ENCODE measurements at places on chromosomes 7 and 10. TPM values are rescaled to one million over a fixed set of nuclear protein-coding genes. Genes with fewer than 3 reads are reported as not detected.
A peak's percentile ranks its signal among the peaks of the same experiment; 100 is the strongest.

DNA sequence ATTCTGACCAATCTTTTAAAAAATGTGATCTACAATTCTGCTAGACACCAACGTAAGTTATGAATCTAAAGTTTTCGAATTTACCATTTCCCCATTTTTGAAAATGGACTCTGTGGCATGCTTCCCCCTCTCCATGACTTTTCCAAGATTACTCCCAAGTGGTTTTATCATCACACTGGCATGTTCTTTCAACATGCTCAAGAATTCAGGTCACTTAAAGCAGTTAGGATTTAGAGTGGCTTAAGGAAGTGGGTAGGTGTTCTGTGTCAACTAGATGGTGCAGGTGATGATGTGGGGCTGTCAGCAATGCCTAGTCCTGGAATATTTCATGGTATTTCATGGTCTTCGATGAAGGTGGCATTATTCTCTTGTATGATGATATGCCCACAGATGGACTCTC lies 164.0 kb upstream of the ASAH2 start:
- peaks cover 31% of the 10 kb centered on the region for H3K4me1 ChIP-seq
- peaks cover 1% of the 10 kb centered on the region for H3K36me3 ChIP-seq
- H3K27me3 ChIP-seq: no peaks in the 10 kb centered on the region
- no peak overlapping the region for H3K27ac ChIP-seq
- DNase-seq: no peak

GRCh38 chr10:1354809-1355710 lies 298.9 kb downstream of the WDR37 start:
- H3K27ac ChIP-seq: no peak overlapping the region
- H3K27me3 ChIP-seq: peaks cover 11% of the 10 kb centered on the region
- no peak overlapping the region for H3K4me3 ChIP-seq
- H3K36me3 ChIP-seq: no peaks in the 10 kb centered on the region

GRCh38 chr7:84700563-84701370 lies 486.1 kb downstream of the SEMA3D start:
- no peaks in the 10 kb centered on the region for H3K27me3 ChIP-seq
- no peak overlapping the region for H3K4me3 ChIP-seq
- no peak for DNase-seq
- no peaks in the 10 kb centered on the region for H3K4me1 ChIP-seq
- no peaks in the 10 kb centered on the region for H3K36me3 ChIP-seq
- H3K27ac ChIP-seq: no peak overlapping the region

GRCh38 chr7:904847-905246 lies 28.5 kb downstream of the GET4 start:
- DNase-seq: no peak
- no peak overlapping the region for H3K27ac ChIP-seq
- no peaks in the 10 kb centered on the region for H3K27me3 ChIP-seq
- H3K4me3 ChIP-seq: no peak overlapping the region

GRCh38 chr10:5508786-5509185 lies 9.4 kb upstream of the CALML5 start:
- no peak overlapping the region for H3K27ac ChIP-seq
- H3K4me3 ChIP-seq: no peak overlapping the region
- DNase-seq: no peak
- peaks cover 13% of the 10 kb centered on the region for H3K4me1 ChIP-seq

DNA sequence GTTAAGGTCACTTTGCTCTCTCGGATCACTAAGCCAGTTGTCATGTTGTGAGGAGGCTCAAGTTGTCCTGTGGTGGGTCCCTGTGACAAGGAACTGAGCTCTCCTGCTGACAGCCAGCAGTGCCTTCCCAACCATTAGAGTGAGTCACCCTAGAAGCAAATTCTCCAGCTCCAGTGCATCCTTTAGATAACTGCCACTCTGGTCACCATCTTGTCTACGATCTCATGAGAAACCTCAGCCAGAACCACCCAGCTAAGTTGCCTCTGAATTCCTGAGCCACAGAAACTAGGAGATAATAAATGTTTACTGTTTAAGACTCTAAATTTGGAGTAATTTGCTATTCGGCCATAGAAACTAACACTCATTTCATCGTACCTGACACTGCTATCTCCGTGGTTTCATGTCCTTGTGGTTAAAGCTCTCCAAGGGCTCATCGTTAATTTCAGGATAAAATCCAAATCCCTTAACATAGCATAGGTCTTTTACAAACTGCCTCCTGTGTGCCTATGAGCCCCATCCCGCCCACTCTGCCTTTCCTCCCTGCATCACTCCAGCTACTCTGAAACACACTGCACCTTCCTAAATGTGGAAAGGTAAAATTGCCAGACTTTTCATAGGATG lies 56.5 kb upstream of the WIPF3 start:
- H3K27ac ChIP-seq: no peak overlapping the region
- H3K27me3 ChIP-seq: no peaks in the 10 kb centered on the region
- H3K36me3 ChIP-seq: no peaks in the 10 kb centered on the region
- no peak overlapping the region for H3K4me3 ChIP-seq
- no peak for DNase-seq
- H3K4me1 ChIP-seq: no peaks in the 10 kb centered on the region

DNA sequence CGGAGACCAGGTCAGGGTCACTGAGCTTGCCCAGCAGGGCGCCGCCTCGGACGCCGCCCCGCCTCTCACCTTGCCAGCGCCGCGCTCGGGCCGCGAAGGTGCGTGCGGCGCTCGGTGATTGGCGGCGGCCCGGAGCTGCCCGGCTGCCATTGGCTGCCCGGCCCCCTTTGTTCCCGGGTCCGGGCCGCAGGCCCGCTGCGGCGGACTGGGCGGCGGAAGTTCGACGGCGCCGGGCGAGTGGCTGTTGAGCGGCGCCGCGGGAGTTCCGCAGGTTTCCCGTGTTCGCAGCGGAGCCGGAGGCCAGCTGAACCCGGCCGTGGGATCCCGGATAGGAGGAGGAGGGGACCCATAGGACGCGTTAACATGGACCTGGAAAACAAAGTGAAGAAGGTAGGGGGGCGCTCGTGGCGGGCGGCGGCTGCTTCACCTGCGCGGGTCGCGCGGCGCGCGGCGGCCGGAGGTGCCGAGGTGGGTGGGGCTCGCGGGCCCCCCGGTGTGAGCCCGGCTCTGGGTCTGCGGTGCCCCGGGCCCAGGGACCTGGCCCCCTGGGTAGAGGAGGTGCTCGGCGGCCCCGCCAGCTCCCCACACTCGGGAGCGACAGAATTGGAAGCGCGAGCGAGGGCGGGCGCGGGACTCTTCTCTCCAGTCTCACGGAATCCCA lies at the start of gene TES:
Gene TES, plus strand, starts transcription at position 195 of the 661 bp plus-strand sequence. Its CDS starts 169 bp downstream, at position 364.
- H3K27me3 ChIP-seq: no peaks in the 10 kb centered on the region
- peak; percentile 83 for DNase-seq
- peak within 1 kb of the TSS; percentile 97 for H3K4me3 ChIP-seq
- H3K4me1 ChIP-seq: peaks cover 48% of the 10 kb centered on the region

GRCh38 chr10:48254750-48255512 lies 19.6 kb downstream of the FRMPD2 start:
- H3K4me1 ChIP-seq: no peaks in the 10 kb centered on the region
- no peak overlapping the region for H3K27ac ChIP-seq
- no peak for DNase-seq
- H3K4me3 ChIP-seq: no peak overlapping the region
- H3K36me3 ChIP-seq: no peaks in the 10 kb centered on the region
- peaks cover 6% of the 10 kb centered on the region for H3K27me3 ChIP-seq

GRCh38 chr10:8006274-8006999 lies 48.1 kb upstream of the GATA3 start:
- H3K4me3 ChIP-seq: no peak overlapping the region
- no peaks in the 10 kb centered on the region for H3K27me3 ChIP-seq
- DNase-seq: no peak
- no peaks in the 10 kb centered on the region for H3K4me1 ChIP-seq
- H3K36me3 ChIP-seq: peaks cover 40% of the 10 kb centered on the region
- no peak overlapping the region for H3K27ac ChIP-seq

GRCh38 chr7:74362266-74362665 lies 73.1 kb downstream of the CLIP2 start:
- no peaks in the 10 kb centered on the region for H3K36me3 ChIP-seq
- no peak for DNase-seq
- H3K27ac ChIP-seq: no peak overlapping the region
- no peak overlapping the region for H3K4me3 ChIP-seq
- H3K27me3 ChIP-seq: no peaks in the 10 kb centered on the region

- H3K27me3 ChIP-seq: no peaks in the 10 kb centered on the region
- no peak overlapping the region for H3K27ac ChIP-seq
- H3K36me3 ChIP-seq: peaks cover 4% of the 10 kb centered on the region
- H3K4me1 ChIP-seq: peaks cover 13% of the 10 kb centered on the region
These were observed 187.4 kb downstream of the RNLS start for GRCh38 chr10:88395677-88396076.

DNA sequence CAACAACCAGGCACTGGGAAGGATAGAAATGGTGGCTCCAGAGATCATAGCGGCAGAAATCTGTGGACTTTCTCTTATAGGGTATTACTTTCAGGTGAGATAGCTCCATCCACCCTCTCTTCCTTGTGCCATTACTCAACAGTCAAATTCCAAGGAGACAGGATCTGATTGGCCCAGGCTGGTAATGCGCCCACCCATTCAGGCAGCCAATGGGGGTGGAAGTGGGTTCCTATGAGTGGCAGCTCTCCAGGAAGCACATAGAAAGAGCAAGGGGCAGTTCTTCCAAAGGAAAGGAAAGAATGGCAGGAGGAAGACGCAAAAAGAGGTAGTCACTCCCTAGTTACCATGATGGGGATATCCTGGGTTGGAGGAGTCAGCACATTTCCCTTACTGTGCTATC lies 94.4 kb downstream of the STRA8 start:
- H3K27ac ChIP-seq: no peak overlapping the region
- peaks cover 2% of the 10 kb centered on the region for H3K4me1 ChIP-seq
- DNase-seq: no peak
- no peak overlapping the region for H3K4me3 ChIP-seq

DNA sequence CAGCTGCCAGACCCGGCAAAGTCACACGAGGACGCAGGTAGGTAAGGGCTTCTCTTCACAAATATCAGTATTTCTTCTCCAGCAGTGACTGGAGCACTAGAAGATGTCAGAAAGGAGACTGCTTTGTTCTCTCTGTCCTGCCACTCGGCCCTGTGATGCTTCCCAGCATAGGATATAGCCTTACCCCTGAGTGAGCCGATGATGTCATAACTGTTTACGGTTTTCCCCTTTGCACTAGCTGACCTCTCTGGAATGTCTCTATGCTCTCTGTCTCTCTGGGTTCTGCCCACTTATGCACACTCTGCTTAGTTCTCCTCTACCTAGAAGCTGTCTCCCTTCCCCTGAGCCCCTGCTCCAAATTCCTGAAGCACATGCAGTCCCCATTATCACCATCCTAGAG lies 167.5 kb upstream of the PODXL start:
- no peaks in the 10 kb centered on the region for H3K4me1 ChIP-seq
- no peak for DNase-seq

GRCh38 chr10:42975558-42976340 lies 101.1 kb upstream of the RET start:
- DNase-seq: peak; percentile 2
- no peak overlapping the region for H3K27ac ChIP-seq
- no peak overlapping the region for H3K4me3 ChIP-seq
- no peaks in the 10 kb centered on the region for H3K36me3 ChIP-seq

DNA sequence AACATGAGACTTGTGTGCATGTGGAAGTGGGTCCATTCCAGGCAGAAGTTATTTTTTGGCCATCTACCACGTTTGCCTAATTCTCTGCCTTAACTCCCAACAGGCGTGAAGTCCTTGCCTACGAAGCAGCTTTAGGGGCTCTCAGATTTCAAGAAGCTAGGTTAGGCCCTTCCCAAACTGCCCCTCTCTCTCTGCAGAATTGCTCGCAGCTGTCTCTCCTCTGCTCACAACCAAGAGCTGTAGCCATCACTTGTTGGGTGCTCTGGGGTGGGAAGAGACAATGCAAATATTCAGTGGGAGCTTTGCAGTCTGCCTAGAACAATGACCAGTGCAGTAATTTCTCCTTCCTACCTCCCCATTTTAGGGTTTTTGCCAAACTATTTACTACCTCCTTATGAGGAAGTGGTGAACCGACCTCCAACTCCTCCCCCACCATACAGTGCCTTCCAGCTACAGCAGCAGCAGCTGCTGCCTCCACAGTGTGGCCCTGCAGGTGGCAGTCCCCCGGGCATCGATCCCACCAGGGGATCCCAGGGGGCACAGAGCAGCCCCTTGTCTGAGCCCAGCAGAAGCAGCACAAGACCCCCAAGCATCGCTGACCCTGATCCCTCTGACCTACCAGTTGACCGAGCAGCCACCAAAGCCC lies 24.9 kb downstream of the CYP17A1 start:
- peaks cover 6% of the 10 kb centered on the region for H3K4me1 ChIP-seq
- no peak for DNase-seq
- H3K27me3 ChIP-seq: no peaks in the 10 kb centered on the region
- H3K27ac ChIP-seq: no peak overlapping the region

GRCh38 chr10:129445436-129446182 lies 21.4 kb upstream of the MGMT start:
- H3K4me3 ChIP-seq: no peak overlapping the region

DNA sequence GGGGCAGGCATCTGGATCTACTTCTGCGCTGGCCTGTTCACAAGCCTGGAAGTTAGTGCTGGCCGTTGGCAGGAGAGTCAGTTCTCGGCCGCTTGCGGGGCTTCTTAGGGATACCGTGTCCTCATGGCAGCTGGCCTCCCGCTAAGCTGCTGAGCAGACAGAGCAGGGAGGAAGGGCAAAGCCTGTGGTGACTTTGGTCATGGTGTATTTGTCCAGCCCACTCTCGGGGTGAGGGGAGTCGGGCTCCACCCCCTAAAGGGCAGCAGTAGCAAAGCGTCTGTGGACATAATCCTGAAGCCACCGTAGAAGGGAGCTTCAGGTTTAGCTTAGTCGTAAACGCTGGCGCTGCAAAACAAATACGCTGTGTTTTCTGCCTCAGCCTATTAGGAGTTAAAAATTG lies 12.2 kb downstream of the UBE3C start:
- peaks cover 82% of the 10 kb centered on the region for H3K4me1 ChIP-seq
- H3K36me3 ChIP-seq: peaks cover 28% of the 10 kb centered on the region
- H3K27me3 ChIP-seq: no peaks in the 10 kb centered on the region
- DNase-seq: no peak
- H3K27ac ChIP-seq: no peak overlapping the region

DNA sequence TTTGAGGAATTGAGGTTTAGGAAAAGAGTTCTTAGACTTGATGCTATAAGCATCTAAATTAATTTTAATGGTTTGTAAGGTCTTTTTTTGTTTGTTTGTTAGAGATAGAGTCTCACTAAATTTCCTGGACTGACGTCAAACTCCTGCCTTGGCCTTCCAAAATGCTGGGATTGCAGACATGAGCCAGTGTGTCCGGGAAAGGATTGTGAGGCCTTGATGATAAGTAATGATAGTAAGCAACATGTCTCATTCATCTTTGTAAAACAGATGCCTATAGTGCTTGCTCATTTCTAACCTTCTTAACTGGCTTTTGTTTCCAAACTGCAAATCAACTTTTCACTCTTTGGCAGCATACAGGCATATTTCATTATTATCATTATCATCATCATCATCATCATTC lies 176.0 kb upstream of the KCND2 start:
- H3K36me3 ChIP-seq: no peaks in the 10 kb centered on the region
- H3K4me1 ChIP-seq: no peaks in the 10 kb centered on the region
- DNase-seq: no peak
- no peaks in the 10 kb centered on the region for H3K27me3 ChIP-seq

GRCh38 chr7:106421181-106421762 lies 136.5 kb upstream of the NAMPT start:
- H3K36me3 ChIP-seq: peaks cover 19% of the 10 kb centered on the region
- H3K27ac ChIP-seq: peak overlapping the region; percentile 90
- DNase-seq: peak; percentile 52
- H3K4me3 ChIP-seq: no peak overlapping the region
- H3K27me3 ChIP-seq: peaks cover 6% of the 10 kb centered on the region

The RSPH10B gene
- total RNA-seq: 0.19 TPM

The PRPS1L1 gene
- not detected for total RNA-seq

The IDI2 gene
- not detected for total RNA-seq

The TRIM73 gene
- total RNA-seq: 3.6 TPM

The FEZF1 gene
- total RNA-seq: not detected

The CLCN1 gene
- total RNA-seq: 0.07 TPM

The CXCL12 gene
- not detected for total RNA-seq

The MBL2 gene
- total RNA-seq: not detected

The PGAM2 gene
- not detected for total RNA-seq

The NUTM2A gene
- total RNA-seq: 0.64 TPM
